ENCODE measurements at places on chromosomes 16 and 17.

- no peak for DNase-seq
Observed at GRCh38 chr17:47785538-47786123, 36.0 kb downstream of the OSBPL7 start.

- no peak for DNase-seq
Observed at GRCh38 chr16:8047736-8048135, 542.6 kb downstream of the TMEM114 start.

DNA sequence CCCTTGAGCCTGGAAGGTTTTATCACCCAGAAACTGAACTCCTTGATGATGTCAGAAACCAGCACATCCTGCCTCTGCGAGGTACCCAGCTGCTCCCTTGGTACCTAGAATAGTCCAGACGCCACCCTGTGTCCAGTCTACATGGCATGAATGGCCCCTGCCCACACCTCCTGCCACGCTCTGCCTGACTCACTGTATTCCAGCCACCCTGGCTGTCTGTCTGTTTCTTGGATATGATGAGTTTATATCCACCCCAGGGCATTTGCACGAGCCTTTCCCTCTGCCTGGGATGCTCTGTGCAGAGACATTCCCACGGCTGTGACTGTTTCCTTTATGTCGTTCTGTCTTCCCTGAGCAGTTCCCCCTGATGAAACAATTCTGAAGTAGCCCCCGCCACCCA lies 68.7 kb downstream of the CRISPLD2 start:
- no peak for DNase-seq

DNA sequence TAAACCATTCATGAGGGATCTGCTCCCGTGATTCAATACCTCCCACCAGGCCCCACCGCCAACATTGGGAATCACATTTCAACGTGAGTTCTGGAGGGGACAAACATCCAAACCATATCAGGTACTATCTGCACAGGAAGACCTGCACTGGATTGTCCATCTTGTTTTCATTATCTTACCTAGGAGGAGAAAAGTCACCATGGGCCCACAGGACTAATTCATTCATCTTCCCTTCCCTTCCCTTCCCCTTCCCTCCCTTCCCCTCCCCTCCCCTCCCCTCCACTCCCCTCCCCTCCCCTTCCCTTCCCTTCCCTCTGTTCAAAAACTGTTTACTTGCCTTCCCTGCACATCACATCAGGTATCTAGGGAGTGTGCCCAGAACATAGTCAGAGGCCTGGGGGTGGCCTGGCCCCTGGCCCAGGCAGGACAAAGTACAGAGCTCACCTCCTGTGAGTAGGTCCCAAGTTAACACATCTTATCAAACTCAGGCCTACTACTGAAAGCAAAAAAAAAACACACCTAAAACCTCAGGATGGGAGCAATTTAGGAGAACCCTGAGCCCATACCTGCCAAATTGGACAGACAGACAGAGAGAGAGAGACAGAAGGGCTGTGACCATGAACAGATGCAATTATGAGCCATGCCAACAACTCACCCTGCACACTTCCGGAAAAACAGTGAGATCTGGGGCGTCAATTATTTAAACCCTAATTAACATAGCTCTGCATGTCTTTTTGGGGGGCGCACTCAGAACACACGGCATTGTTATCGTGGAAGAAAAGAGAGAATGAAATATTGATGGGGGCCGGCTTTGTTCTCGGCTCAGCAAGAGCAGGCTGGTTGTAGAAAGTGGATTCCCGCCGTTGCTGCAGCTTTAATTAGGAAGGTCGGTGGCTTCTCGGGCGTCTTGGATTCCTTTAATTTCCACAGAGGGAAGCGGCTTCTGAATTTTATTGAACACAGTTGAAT lies 151.2 kb downstream of the IRX5 start:
- DNase-seq: no peak

DNA sequence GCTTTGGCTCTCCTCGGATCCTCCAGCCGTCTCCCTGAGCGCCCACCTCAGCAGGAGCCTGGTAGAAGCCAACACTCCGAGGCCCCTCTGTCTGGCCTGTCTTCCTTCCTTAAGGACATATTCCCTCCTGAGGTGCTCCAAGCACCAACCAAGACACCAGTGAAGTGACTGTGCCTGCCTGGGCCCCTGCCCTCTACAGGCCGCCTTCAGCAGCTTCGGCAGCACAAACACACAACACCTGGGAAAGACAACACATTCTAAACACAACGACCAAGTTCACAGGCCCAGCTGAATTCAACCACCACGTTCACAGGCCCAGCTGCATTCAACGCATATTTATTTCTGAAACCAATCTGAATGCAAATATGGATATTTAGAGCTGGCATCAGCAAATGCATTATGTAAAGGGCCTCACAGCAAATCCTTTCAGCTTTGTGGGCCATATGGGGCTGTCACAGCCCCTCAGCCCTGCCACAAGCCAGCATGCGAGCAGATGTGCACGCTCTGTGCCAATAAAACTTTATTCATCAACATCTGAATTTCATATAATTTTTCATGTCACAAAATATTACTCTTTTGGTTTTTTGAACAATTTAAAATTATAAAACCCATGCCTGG lies 12.2 kb downstream of the GALNS start:
- DNase-seq: no peak

DNA sequence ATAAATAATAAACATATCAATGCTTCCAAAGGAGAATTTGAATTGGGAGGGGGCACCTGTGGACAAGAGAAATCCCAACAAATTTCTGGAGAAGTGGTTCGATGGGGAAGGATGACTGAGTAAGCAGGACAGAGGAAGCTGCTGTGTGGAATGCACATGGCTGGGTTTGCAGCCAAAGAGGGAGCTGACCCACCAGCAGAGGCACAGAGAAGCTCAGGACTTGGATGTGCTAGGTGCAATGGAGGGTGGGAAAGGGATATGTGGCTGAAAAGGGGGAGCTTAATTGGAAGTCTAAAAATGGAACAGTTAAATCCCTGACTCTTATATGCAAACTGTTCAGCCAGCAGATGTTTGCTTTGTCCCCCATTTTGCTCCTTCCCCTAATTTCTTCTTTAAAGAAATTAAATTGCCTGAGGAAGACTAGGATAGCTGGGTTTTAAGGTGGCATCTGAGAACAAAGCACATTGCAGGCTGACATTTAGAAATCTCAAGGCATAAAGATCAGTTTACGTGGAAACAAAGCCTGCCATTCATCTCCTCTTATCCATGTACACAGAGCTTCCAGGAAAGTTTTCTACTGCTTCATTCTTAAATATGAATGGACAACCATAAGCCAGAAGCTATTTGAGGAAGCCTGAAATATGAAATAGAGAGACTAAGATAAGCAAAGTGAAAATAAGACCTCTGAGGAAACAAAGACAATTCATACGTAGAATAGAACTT lies 23.0 kb upstream of the TNS4 start:
- DNase-seq: no peak

DNA sequence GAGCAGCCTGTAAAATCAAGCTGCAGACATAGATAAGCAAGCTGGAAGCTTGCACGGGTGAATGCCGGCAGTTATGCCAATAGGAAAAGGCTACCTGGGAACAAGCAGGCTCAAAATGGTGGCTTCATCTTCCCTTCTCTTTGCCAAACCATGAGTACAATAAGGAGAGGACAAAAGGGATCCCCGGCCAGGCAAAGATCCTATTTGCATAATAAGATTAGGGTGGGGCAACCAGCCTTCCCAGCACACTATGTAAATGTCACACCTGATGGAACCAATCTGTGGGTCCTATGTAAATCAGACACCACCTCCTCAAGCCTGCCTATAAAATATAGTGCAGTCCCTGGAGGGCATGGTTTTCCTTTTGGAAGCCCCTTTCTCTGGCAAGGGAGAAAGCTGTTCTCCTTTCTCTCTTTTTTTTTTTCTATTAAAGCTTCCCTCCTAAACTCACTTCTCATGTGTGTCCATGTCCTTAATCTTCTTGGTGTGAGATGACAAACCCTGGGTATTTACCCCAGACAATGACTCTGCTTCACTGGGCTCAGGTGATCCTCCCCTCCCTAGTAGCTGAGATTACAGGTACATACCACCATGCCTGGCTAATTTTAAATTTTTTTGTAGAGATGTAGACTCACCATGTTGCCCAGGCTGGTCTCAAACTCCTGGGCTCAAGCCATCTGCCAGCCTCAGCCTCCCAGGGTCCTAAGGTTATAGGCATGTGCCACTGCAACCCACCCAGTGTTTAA lies 44.2 kb downstream of the PSMD12 start:
- no peak for DNase-seq

DNA sequence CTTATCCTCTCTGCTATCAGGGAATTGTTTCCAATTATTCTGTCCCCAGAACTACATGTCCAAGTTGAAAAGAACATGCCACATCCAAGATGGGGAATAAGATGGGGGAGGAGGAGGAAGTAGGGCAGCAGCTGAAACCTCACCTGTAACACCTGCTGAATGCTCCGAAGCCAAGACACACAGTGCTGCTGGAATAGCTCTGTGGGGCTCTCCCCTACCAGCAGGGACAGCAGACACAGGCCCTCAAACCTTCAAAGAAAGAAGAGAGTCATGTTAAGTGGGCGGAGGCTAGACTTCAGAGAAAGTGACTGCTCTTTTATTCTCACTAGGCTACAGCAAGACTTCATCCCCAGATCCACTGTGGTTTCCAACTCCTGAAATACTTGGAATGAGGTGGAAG lies 13.2 kb downstream of the PELP1 start:
- no peak for DNase-seq

- no peak for DNase-seq
Observed at GRCh38 chr17:78944956-78945355, 19.8 kb upstream of the TIMP2 start.
